ENCODE measurements at places on chromosomes 3 and 15.

- peak; percentile 26 for DNase-seq
Observed at GRCh38 chr3:174862101-174862500, 3.0 kb downstream of the NAALADL2 start.

GRCh38 chr15:83445643-83446042 is 1.5 kb upstream of the SH3GL3 start:
- DNase-seq, result no peak

GRCh38 chr15:48285329-48286214 is 45.7 kb upstream of the DUT start:
- peak; percentile 83 for DNase-seq

- no peak for DNase-seq
Observed at GRCh38 chr3:79604681-79605080, 163.1 kb downstream of the ROBO1 start.

GRCh38 chr3:70506775-70507174 is 194.3 kb upstream of the MDFIC2 start:
- no peak for DNase-seq

- DNase-seq, result no peak
Observed at GRCh38 chr15:58538225-58538727, 106.5 kb downstream of the LIPC start.

GRCh38 chr15:40162552-40162951 is 1.7 kb downstream of the BUB1B start:
- DNase-seq, result no peak

DNA sequence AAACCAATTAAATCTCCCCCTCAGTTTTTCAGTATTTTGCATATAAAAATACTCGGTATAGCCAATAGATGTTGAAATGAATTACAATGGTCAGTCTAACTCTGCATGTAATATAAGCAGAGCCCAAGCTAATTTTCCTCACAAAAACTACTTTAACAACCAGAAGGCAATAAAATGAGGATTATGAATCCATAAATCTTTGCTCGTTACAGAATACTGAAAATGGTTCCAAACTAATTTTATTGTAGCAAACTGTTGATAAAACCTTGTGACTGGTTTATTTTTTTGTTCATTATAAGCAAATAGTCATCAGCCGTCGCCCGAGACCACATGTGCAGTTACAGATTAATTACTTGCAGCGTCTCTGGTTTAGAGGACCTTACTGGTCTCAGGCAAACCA is 183.2 kb downstream of the SSR3 start:
- DNase-seq, result no peak

- DNase-seq, result no peak
Observed at GRCh38 chr3:46549408-46549904, 16.6 kb downstream of the LRRC2 start.

DNA sequence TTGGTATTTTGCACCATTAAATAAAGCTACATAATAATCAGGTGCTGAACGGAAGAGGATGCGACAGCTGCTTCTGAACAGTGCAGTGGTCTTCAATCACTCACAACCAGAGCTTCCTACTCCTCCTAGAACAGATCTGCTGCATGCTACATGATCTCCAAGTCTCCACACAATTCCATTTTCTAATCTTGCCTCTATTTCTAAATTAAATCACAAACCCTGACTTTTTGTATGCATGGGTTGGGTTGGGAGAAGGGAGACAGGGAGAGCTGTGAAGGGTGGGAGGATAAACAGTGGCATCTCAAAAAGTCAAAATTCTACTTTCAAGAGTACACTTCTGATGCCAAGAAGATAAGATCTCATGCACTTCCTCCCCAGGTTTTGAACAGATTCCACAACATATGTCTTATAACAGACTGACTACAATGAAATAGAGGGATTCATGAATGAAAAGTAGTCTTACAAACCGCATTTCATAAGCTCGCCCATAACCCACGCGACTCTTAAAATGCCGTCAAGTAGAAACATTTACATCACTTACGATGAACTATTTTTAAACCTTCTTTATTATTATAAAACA is 57.2 kb downstream of the CHSY1 start:
- no peak for DNase-seq

DNA sequence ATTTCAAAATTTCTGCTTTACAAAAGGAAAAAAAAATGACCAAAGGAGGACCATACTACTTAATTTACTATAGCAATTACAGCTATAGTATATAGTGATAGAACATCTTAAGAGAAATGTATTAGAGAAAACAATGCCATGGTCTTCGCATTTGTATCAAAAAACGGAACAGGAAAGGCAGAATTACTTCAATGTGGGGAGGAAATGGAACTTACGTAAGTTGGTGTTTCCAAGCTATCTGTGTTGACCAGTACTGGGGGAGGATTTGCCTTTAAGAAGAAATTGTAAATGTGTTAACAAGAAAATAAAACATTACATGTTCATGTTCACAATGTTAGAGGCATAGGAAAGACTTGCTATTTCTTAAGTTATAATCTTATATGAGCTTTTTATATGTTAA is 119.9 kb upstream of the MELTF start:
- no peak for DNase-seq

- DNase-seq, result no peak
Observed at GRCh38 chr3:37397396-37397795, 223.0 kb upstream of the LRRFIP2 start.

- no peak for DNase-seq
Observed at GRCh38 chr15:57025264-57025926, 107.0 kb downstream of the TCF12 start.

DNA sequence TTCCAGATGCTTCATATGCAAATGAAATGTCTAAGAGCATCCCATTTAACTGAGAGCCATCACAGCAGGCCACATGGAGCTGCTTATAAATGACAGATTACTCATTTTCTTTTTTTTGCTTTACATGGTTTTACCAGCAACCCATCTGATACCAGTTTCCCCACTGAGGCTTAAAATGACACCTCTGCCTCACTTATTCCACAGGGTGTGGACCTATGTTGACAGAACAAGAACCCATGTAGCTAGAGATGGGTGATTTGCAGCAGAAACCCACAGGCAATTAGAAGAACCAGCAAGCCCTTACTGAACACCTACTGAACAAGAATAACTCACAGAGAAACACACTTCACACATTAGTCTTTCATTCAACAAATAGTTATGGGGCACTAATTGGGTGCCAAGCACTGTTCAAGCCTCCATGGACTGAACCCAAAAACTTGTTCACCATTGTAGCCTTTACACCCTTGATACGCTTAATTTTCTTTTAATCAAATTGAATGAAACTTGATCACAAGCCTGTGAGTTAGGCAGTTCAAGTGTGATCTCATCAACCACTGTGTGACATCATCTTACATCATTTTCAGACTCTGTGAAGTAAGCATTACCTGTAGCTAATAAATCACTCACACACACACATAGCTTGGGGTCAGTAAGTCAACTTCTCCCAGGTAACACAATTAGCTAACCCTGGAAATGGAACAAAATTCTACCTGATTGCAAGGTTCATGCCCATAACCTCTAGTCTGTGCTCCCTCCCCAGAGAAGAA is 45.4 kb downstream of the MAGI1 start:
- no peak for DNase-seq

GRCh38 chr3:18649666-18650363 is 224.7 kb upstream of the SATB1 start:
- DNase-seq, result no peak

- no peak for DNase-seq
Observed at GRCh38 chr15:33074942-33075341, 119.6 kb downstream of the FMN1 start.

DNA sequence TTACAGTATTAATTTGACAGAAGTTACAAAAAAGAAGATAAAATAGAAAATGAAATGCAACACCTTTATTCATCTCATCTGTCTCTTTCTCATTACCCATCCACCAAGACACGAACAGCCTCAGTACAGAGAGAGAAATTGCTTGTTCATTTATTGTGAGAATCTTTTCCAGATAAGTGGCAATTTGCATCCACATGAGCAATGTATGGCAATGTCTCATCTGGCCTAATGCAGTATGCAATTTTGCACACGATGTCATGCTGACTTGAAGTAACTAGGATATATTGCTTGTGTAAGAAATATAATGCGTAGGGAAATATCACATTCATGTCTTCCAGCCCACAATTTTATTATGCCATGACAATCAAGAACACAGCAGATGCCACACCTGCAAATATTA is 866.9 kb downstream of the ROBO1 start:
- no peak for DNase-seq

- peak; percentile 54 for DNase-seq
Observed at GRCh38 chr3:52056521-52056967, at the start of gene DUSP7. Gene DUSP7 (minus strand): TSS chr3:52056571. CDS start chr3:52056366, 205 bp downstream.

GRCh38 chr3:174439331-174440252 is 419.5 kb upstream of the NAALADL2 start:
- peak; percentile 73 for DNase-seq

DNA sequence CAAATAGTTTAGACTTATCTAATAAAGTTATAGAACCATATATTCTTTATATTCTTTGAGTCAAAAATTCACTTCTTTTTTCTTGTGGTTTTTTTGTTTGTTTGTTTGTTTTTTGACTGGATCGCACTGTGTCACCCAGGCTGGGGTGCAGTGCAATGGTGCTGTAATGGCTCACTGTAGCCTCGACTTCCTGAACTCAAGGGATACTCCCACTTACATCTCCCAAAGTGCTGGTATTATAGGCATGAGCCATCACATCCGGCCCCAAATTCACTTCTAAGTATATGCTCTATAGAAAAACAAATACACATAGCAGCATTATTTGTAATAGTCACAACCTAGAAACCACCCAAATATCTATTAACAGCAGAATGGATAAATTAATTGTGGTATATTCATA is 13.7 kb upstream of the SLTM start:
- DNase-seq, result no peak

- no peak for DNase-seq
Observed at GRCh38 chr3:54797111-54797510, 130.7 kb downstream of the LRTM1 start.

DNA sequence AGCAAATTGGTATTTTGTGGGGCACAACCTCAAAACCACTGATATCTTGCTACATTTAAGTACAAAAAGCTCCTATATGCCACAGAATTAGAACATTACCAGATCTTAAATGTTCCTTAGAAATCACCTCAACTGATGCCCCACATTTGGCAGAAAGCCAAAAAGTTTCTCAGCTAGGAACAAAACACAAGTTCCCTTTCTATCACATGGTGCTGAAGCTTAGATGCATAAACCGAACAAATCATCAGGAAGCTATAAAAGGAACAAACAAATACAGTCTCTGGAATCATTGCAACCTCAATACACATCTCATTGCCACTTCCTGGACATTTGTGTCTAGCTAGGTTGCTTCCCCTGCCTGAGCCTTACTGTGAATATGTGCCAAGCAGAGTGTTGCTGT is 492.6 kb downstream of the LPP start:
- peak; percentile 18 for DNase-seq

GRCh38 chr15:61749169-61749568 is 311.1 kb downstream of the VPS13C start:
- no peak for DNase-seq

DNA sequence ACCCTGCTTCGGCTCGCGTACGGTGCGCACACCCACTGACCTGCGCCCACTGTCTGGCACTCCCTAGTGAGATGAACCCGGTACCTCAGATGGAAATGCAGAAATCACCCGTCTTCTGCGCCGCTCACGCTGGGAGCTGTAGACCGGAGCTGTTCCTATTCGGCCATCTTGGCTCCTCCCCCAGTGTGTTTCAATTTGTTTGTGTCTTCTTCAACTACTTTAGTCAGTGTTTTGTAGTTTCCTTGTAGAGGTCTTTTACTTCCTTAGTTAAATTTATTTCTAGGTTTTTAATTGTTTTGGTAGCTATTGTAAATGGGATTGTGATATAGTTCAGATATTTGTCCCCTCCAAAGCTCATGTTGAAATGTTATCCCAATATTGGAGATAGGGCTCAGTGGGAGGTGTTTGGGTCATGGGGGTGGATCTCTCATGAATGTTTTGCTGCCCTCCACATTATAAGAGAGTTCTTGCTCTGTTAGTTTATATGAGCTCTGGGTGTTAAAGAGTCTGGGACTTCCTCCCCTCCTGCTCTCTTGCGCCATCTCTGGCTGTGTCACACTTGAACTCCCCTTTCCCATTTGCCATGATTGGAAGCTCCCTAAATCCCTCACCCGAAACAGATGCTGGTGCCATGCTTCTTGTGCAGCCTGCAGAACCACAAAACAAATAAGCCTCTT is 304.4 kb downstream of the DOCK3 start:
- DNase-seq, result no peak

- DNase-seq, result no peak
Observed at GRCh38 chr15:80456517-80457492, 52.6 kb downstream of the ARNT2 start.

GRCh38 chr15:49888734-49889133 is 230.3 kb downstream of the ATP8B4 start:
- DNase-seq, result no peak

GRCh38 chr3:134911586-134912548 is 116.8 kb downstream of the EPHB1 start:
- no peak for DNase-seq

- DNase-seq, result no peak
Observed at GRCh38 chr3:140274429-140274828, 339.4 kb downstream of the CLSTN2 start.

DNA sequence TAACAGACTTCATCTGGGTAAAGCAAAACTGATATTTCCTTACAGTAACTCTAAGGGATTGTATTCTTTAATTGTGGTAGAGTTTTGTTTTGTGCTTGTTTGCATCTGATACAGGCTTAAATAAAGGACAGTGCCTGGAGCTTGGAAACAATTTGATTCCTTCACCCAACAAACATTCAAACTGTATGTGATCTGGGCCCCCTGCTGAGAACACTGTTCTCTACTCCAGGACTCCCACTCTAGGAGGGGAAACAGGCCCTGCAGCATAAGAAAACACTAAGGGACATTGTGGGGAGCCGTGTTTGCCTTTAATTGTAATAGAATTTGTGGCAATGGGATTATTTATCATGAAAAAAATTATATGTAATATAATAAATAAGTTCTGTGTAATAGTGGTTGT is 56.9 kb downstream of the CTDSPL start:
- DNase-seq, result no peak

DNA sequence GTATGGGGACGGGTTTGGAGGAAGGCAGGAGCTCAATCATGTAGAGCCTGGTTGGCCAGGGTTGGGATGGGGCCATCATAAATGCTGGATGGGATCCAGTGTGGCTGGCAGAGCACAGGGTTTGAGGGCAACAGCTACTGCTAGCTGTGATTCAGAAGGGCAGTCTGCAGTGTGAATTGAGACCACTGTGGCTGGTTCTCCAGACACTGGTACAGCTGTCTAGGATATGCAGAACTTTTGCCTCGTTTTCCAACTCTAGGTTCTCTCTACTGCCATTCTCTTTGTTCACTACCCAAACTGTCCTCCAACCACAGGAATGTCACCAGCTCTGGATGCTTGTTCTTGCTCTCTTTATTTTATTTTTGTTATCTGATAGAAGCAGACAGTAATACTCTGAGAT is 543.6 kb downstream of the AGBL1 start:
- DNase-seq, result no peak

- DNase-seq, result no peak
Observed at GRCh38 chr15:45588219-45588875, 1.2 kb downstream of the BLOC1S6 start.

Data from cerebellar cortex (tissue), 1 donor.